ENCODE measurements at places on chromosomes 3 and 15. TPM values are rescaled to one million over a fixed set of nuclear protein-coding genes. Genes with fewer than 3 reads are reported as not detected.

GRCh38 chr3:128095222-128095703, 28.3 kb downstream of the RUVBL1 start:
- H3K4me1 ChIP-seq: peaks cover 9% of the 10 kb centered on the region
- DNase-seq: peak; percentile 86
- H3K36me3 ChIP-seq: peaks cover 44% of the 10 kb centered on the region
- H3K4me3 ChIP-seq: no peak overlapping the region
- no peak overlapping the region for H3K27ac ChIP-seq

SKOR1 gene
- total RNA-seq: 0.11 TPM

FBXO40 gene
- total RNA-seq: 0.06 TPM

GRCh38 chr15:46660096-46660842, 1025.4 kb downstream of the SQOR start:
- no peak overlapping the region for H3K4me3 ChIP-seq
- H3K36me3 ChIP-seq: no peaks in the 10 kb centered on the region
- no peak for DNase-seq

NUSAP1 gene
- total RNA-seq: 135 TPM

DNA sequence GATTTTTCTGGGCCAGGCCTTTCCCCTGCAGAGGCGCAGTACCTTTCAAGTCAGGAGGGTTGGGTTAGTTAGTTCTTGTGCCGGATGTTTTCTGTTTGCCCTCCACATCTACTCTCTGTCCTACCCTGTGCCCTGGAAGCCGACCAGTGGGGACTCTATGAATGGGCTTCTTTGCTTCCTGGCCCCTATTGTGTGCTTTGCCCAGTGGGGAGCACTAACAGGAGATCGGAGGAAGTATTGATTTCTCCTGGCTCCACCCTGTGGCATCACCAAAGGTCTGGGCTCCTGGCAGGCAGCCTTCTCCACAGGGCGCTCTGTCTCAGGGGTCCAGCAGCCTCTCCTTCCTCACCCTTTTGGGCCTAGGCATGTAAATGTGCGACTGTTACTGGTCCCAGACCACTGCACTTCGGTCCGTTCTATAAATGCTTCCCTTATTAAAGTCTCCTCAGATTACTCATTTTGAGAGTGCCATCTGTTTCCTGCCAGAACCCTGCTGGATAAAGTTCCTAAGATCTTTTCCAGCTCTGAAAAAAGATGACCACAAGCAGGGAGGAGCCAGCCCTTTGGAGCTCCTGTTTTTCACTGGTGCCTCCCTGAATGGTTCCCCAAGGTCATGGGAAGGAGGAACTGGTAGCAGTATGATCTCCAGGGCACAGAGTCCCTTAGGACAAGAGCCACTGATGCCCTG, 44.5 kb downstream of the CTDSPL start:
- H3K4me1 ChIP-seq: peaks cover 1% of the 10 kb centered on the region
- no peaks in the 10 kb centered on the region for H3K36me3 ChIP-seq
- H3K27ac ChIP-seq: no peak overlapping the region
- no peaks in the 10 kb centered on the region for H3K27me3 ChIP-seq
- no peak for DNase-seq

DNA sequence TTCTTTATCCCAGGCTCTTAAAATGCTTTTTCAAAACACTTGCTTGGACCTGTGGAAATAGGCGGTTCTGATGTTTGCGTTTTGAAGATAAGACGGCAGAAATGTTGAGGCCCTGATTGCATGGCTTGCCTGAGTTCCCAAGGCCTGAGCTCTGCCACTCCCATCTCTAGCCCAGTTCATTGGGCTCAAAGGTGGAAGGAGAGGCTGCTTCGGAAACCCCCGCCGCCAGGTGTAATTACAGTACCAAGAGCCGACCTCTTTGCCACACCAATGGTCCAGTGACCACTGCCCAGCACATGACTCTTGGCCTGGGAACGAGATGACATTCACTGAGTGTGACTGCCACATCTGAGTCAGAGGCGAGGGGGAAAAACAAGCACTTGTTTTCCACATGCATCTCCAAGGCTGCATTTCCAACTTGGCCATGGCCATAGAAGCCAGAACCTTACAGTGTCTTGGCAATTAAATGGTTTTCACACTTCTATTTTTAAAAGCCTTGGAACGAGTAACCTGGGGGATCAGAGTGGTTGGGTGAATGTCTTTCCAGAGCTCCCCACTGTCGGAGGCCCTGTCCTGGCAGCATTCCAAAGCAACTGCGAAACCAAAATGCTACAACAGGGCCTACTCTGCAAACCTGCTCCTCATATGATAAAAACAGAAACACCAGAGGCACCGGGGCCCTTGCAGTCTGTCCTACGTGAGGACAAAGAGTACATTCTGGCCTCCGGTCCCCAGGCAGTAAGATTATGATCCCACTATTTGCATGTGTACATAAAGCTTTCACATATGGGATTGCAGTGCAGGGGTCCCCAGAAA, 63.8 kb upstream of the CGNL1 start:
- no peaks in the 10 kb centered on the region for H3K27me3 ChIP-seq
- H3K4me1 ChIP-seq: no peaks in the 10 kb centered on the region
- H3K4me3 ChIP-seq: no peak overlapping the region
- no peaks in the 10 kb centered on the region for H3K36me3 ChIP-seq

KNG1 gene
- not detected for total RNA-seq

GLT8D1 gene
- 33.8 TPM for total RNA-seq

CDC25A gene
- 65.0 TPM for total RNA-seq

- H3K27me3 ChIP-seq: no peaks in the 10 kb centered on the region
- no peak for DNase-seq
- H3K4me3 ChIP-seq: no peak overlapping the region
- no peaks in the 10 kb centered on the region for H3K36me3 ChIP-seq
These were observed 111.1 kb upstream of the GPR149 start for GRCh38 chr3:154540950-154541604.

DNA sequence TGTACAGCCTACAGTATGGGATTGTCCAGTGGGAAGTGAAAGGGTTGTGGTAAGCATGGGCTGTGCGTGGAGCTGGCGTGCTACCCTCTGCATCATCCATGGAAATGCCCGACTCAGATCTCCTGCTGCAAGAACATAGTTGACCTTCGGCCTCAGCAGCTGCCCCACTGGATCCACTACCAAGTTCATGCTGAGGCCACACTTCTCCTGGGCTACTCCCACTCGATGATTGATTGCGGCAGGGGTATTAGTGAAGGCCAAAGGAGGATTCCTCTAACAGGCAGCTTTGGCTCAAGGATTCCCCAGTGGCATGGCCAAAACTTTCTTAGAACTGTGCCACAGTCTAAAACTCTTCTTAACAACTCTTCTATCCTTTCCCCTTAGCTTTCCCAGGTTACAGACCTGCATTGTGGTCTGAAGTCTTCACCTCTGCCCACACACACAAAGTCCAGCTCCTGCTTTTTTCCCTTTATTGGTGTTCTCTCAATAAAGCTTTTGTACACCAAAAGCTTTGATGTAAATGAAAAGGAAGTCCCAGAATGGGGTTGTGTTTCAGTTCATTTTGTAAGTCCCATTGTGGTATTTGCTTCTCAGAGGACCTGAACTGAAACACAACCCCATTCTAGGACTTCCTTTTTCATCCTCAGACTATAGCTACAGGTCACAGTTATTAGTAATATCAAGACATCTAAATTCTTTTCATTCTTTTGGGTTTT, 4.9 kb upstream of the TBC1D5 start:
- H3K4me1 ChIP-seq: 0 out of 2 replicates have a peak, but pooled peaks cover 2% of the 10 kb centered on the region
- no peaks in the 10 kb centered on the region for H3K27me3 ChIP-seq
- no peaks in the 10 kb centered on the region for H3K36me3 ChIP-seq
- no peak overlapping the region for H3K4me3 ChIP-seq

DNA sequence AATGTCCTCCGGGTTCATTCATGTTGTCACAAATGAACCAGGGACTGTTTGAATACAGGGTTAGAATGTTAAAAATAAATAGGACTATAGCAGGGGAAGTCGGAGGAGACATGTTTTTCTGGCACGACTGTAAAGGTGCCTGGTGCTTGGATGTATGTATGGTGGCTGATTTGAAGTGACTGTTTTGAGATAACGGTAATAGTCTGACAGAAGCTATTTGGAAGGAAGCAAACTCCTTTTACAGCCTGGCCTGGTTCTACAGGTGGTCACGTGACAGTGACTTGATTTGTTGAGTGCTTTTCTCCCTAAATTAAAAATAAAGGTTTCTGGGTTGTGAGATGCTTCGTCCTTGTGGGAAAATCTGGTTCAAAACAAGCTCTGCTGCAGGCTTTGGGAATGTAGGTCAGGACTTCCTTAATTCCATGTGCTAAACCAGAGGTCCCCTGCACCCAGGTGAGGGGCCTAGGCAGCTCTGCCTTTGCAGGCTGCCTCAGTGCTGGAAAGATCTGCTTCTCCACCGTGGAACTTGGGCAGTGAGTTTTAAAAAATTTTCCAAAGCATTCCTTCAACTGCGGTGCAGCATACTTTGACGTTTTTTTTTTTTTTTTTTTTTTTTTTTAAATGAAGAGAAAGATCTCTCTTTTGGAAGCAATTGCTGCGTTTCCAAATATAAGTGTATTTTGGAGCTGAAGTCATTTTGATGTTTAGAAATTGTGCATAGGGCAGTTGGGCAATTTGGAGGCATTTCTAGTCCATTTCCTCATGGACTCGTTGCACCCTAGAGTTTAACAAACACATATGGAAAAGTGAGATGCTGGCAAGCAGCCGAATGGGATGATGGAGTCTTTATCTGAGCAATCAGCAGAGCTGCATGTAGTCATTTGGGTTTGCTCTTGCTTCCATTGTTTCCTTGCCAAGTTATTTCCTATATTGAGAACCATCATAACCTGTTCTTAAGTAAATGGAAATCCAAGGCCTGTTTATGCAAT, 30.9 kb downstream of the ITPR1 start:
- no peak overlapping the region for H3K27ac ChIP-seq
- no peak for DNase-seq
- H3K27me3 ChIP-seq: no peaks in the 10 kb centered on the region
- no peak overlapping the region for H3K4me3 ChIP-seq
- H3K4me1 ChIP-seq: no peaks in the 10 kb centered on the region
- H3K36me3 ChIP-seq: no peaks in the 10 kb centered on the region

GRCh38 chr15:64224511-64224910, 61.7 kb upstream of the PPIB start:
- H3K27ac ChIP-seq: no peak overlapping the region
- no peak for DNase-seq
- H3K36me3 ChIP-seq: no peaks in the 10 kb centered on the region
- no peak overlapping the region for H3K4me3 ChIP-seq

PLSCR5 gene
- not detected for total RNA-seq

DNA sequence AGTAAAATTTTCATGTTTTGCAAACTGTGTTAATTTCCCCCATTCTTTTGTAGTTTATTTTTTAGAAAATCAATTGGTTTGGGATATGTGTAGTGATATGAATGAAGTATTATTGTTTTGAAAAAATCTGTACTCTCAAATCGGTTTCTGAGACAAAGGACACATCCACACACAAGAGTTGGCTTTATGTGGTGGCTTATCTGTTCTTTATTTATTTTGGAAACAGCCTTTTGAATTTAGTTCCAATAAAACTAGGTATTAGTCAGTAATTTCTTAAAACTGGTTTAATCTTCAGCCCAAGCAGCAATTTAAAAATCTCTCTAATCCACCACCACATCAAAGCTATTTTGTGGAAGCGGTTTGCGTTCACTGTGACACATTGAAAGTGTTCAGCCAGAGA, 741.5 kb upstream of the GRM7 start:
- H3K27me3 ChIP-seq: no peaks in the 10 kb centered on the region
- no peak for DNase-seq
- no peak overlapping the region for H3K4me3 ChIP-seq
- peaks cover 5% of the 10 kb centered on the region for H3K4me1 ChIP-seq
- H3K36me3 ChIP-seq: no peaks in the 10 kb centered on the region

SMCO1 gene
- total RNA-seq: not detected

CCR9 gene
- not detected for total RNA-seq

DHX30 gene
- 97.7 TPM for total RNA-seq

DNA sequence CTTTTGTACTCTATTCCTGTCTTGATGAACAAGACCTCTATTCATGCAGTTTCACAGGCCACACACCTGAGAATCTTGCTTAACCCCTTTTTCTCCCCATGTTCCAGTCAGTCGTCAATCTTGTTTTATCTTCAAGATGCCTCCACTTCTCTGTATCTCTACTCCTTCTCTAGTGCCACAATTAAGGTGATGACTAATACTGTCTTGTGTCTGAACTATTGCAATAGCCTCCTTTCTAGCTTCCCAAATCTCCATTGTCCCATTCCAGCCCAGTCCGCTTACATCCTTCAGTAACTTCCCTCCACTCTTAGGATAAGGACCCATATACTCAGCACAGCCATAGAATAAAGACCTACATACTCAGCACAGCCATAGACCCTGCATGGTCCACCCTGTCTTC, 24.7 kb downstream of the CHST14 start:
- no peak overlapping the region for H3K27ac ChIP-seq
- H3K36me3 ChIP-seq: no peaks in the 10 kb centered on the region
- H3K4me1 ChIP-seq: no peaks in the 10 kb centered on the region

GRCh38 chr3:31462050-31462569, 70.6 kb upstream of the STT3B start:
- H3K36me3 ChIP-seq: no peaks in the 10 kb centered on the region
- H3K4me1 ChIP-seq: peaks cover 4% of the 10 kb centered on the region
- no peak overlapping the region for H3K4me3 ChIP-seq
- H3K27ac ChIP-seq: no peak overlapping the region
- peaks cover 2% of the 10 kb centered on the region for H3K27me3 ChIP-seq
- DNase-seq: no peak

DNA sequence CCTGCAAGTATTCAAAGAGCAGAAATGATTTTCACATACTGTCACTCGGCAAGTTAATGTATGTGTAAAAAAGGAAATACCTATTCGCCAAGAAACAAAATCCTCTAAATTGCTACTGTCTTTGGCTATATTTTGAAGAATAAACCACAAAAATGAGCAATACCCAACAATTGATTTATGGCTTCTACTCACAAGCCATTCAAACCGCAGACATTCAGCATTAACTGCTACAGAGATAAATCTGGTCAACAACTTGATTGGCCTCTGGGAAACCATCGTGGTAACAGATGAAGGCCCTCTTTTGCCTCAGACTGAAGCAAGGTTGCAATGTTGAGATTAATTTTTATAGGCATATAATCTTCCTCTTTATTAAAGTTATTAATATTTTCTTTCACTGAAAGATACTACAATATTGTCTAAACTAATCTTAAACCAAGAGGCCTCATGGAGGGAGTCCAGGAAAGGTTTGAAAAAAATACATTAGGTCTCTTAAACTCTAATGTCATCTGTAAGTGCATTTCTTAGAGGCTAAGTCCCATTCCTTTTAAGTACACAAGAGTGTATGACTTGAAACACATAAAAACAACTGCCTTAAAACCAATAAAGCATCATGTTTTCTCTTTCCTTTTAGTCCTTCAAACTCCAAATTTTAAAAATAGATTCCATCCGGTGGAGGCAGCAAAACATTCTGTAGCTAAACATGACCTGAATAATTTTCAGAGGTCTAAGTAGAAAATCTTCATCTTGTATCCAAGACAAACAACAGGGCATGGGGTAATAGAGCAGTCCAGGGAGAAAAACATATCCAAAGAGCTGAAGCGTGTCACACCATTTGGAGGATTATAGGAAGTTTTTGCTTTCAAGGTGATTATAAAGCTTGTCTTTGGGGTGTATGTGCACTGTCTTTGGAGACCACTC, 162.4 kb upstream of the TGFBR2 start:
- H3K4me3 ChIP-seq: no peak overlapping the region
- H3K4me1 ChIP-seq: no peaks in the 10 kb centered on the region

SPINK8 gene
- not detected for total RNA-seq

GRCh38 chr15:79463043-79463780, 31.1 kb downstream of the MINAR1 start:
- no peak overlapping the region for H3K4me3 ChIP-seq
- H3K36me3 ChIP-seq: no peaks in the 10 kb centered on the region
- no peaks in the 10 kb centered on the region for H3K4me1 ChIP-seq
- no peaks in the 10 kb centered on the region for H3K27me3 ChIP-seq
- H3K27ac ChIP-seq: no peak overlapping the region

GUCA1C gene
- not detected for total RNA-seq

Measured in H1 (cell line).